ENCODE measurements at places on chromosomes 7 and 10. TPM values are rescaled to one million over a fixed set of nuclear protein-coding genes. Genes with fewer than 3 reads are reported as not detected.

GRCh38 chr7:132654150-132654549 is 77.9 kb upstream of the PLXNA4 start:
- no peak for DNase-seq

DNA sequence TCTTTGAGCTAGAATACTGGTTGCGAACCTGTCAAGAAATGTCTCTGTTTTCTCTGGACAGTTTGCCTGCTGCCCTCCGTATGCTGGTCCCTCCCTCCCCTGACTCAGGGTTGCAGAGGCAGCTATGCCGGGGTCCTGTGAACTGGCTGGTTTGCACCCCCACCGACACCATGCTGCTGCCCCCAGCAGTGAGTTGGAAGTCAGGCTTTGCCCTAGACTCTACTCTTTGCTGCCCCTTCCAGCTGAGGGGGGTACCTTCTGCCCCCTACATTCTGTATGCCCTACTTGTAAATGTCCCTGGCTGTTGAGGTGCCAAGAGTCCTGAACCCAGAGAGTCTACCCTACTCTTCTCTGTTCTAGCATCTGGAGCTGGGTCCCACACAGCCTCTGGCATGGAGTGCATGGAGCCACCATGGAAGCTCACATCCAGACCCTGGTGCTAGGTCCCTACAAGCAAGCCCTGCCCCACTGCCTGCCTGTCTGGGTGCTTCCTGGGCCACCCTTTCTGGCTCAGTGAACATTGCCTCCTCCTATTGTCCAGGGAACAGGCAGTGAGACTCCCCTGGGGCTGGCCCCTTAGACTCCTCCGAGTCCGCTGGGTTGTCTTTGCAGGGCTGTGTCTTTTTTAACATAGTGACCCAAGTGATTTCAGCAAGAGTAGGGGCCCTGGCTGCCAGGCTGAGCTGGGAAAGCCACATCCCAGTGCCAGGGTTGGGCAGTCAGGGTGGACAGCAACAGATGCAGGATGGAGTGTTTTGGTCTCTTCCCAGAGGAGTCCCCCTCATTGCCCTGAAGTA is 138.9 kb downstream of the ADCY1 start:
- DNase-seq = no peak

- no peak for DNase-seq
These were observed 4.2 kb upstream of the PILRA start for GRCh38 chr7:100369105-100369504.

GRCh38 chr7:96016056-96016586 is 243.8 kb downstream of the DYNC1I1 start:
- DNase-seq = no peak

DNA sequence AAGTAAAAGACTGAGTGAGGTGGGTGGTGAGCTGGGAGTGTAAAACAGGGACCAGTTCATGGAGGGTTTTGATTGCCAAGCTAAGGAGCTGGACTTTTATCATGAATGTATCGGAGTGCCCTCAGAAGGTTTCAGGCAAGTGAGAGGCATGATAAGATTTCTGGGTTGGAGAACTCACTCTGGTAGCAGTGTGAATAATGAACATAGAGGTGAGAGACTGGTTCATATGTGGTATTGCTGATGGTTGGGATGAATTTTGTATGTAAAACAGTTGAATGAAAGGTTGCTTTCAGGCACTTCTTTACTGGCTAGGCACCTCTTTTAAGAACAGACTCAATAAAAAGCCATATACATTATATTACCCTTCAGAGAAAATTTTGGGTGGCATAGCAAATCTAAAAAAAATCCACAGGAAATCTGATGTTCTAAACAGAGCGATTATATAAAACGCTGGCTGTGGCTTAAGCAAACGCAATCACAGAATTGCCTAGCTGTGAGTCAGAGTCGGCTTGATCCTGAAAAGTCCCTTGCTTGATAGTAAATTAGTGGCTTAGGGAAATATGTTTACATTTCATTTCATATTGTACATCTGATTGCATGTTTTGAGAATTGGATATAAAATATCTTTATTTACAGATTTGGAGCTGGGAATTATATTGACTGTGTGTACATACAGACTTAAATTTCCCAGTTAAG is 92.9 kb upstream of the HDAC9 start:
- DNase-seq = no peak

- DNase-seq = peak; percentile 93
These were observed 37.6 kb upstream of the SVOPL start for GRCh38 chr7:138738551-138739335.

The HERC4 gene
- total RNA-seq = 48.5 TPM

The GJD4 gene
- total RNA-seq = not detected

The KLLN gene
- total RNA-seq = 0.61 TPM

The GNAT3 gene
- total RNA-seq = not detected

The CUEDC2 gene
- total RNA-seq = 63.2 TPM
